Erythroblast (primary cell): ENCODE measurements at places on chromosomes 5 and 9.

DNA sequence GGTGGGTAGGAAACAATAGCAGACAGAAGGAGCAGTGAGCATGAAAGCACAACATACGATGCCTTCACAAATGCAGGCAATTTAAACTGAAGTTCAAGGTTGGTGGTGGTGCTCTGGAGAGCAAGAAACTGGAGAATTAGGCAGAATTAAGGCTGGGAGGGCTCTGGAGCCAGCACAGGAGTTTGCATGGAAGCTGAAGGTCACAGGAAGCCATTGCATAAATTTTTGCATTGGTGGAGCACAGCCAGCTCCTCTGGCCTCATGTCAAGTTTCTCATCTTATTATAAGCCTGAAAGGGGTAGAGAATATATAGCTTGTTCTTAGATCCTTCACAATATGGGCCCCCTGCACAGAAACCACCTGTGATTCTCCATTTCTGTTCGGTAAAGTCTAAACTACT, 207.4 kb downstream of the PAPPA start:
- no peak for DNase-seq

- no peak for DNase-seq
Observed at GRCh38 chr9:89920951-89921350, 316.1 kb downstream of the GADD45G start.

- DNase-seq = no peak
Observed at GRCh38 chr5:122218778-122219177, 89.4 kb downstream of the ZNF474 start.

- DNase-seq = no peak
Observed at GRCh38 chr9:132595319-132595718, 12.9 kb downstream of the BARHL1 start.

DNA sequence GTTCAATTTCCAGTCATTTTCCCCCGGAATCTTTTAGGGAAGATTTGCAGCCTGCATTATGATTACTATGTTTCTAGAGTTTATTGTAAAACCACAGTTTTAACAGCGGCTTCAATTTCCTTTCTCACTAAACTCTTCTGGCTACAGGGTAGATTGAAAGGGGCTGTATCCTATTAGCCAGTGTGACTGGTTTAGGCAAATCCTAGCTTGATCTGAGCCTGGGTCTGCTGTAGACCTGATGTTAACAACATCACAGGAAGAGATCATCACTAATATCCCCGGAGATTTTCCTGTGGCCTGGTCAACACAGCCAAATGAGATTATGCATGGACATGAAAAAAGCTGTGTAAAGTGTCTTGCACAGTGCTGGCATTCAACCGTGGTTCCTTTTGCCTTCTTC, 33.4 kb downstream of the STOM start:
- DNase-seq = no peak

DNA sequence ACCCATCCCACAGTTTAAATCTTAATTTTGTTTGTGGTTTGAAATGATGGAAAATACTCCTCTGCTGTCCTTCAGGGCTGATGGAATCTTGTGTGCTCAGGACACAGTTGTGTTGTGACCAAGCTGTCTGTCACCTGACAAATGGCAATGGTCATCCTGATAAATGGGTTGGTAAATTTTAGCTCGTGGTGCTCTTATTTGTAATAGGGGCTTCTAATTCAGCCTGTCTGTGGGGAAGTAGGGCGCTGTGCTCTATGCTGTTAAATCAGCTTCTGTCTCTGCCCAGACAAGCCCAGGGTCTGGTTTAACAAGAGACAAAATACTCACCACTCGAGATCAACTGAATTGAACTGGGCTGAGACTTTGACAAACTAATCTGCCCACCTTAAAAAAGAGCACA, 4.5 kb downstream of the LRRTM2 start:
- no peak for DNase-seq

- DNase-seq = no peak
Observed at GRCh38 chr5:167967494-167968177, 323.8 kb upstream of the WWC1 start.

- DNase-seq = no peak
Observed at GRCh38 chr9:107276966-107277710, 5.9 kb upstream of the RAD23B start.

- DNase-seq = peak; percentile 71
Observed at GRCh38 chr9:129888293-129889121, 53.2 kb downstream of the USP20 start.
